ENCODE measurements at places on chromosomes 1 and 21. TPM values are rescaled to one million over a fixed set of nuclear protein-coding genes. Genes with fewer than 3 reads are reported as not detected.

Gene KIF21B
- total RNA-seq = 0.32 TPM

Gene TPTE
- total RNA-seq = 0.43 TPM

Gene TSPAN2
- total RNA-seq = under 0.01 TPM

Gene F13B
- total RNA-seq = not detected

Gene HHIPL2
- total RNA-seq = not detected

Gene MSH4
- total RNA-seq = 0.43 TPM

Gene IPO13
- 20.7 TPM for total RNA-seq

DNA sequence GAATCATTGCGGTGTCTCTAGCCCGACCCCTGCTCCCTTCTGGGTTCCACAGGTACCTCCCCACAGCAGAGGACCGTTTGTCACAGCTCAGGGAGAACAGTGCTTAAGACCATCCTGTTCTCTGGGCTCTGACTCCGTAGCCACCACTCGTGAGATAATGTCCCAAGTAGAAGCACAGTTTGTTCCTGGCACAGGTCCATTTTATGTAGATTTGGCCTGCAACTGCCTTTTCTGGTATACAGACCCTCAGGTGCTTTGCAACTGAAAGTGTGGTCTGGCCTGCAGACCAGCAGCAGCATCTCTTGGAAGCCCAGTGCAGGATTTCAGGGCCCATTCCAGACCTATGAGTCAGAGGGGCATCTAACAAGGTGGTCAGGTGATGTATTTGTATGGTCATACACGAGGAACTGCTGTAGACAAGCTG, 28.4 kb upstream of the TMEM125 start:
- DNase-seq = no peak

- no peak for DNase-seq
Observed at GRCh38 chr1:245577191-245578157, 422.7 kb downstream of the KIF26B start.

GRCh38 chr1:11650331-11650991, 3.8 kb downstream of the FBXO2 start:
- DNase-seq = peak; percentile 71

DNA sequence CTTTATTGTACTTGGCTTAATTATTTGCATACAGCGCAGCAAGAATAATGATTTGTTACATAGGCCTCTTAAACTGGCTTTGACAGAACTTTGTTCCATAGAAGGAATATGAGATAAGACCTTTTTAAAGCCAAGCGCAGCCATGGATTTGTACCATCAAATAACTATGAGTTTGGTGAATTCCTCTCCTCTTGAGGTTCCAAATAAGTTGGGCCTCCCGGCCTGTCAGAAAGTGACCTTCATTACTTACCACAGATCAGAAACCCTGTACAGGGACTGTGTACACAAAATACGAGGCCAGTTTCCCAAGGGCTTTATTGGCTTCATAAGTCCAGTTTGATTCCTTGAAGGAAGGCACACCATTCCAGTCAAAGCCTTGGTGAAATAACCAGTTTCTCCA, 21.8 kb upstream of the HSD3B1 start:
- DNase-seq = no peak

- DNase-seq = peak; percentile 31
Observed at GRCh38 chr1:85799737-85800136, 91.5 kb upstream of the ZNHIT6 start.

DNA sequence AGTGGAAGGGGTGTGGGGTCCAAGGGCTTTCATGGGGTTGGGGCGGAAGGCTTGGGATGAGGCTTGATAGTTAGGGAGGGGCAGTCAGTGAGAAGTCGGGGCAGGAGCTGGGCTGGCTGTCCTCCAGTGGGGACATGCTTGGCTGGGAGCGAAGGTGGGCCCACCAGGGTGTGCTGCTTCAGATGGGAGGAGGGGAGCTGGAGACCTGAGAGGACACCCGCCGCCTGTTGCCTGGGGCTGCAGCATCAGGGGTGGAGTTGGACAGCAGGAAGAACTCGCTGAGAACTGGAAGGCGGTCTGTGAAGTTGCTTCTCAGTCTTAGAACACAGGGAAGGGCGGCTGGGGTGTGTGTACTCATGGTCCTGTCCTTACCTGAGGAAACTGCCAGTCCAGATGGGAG, 1.6 kb downstream of the THEM5 start:
- DNase-seq = no peak

GRCh38 chr1:16189921-16190621, 22.4 kb downstream of the ARHGEF19 start:
- DNase-seq = peak; percentile 49

GRCh38 chr21:44724926-44725325, 13.6 kb upstream of the TSPEAR start:
- no peak for DNase-seq

DNA sequence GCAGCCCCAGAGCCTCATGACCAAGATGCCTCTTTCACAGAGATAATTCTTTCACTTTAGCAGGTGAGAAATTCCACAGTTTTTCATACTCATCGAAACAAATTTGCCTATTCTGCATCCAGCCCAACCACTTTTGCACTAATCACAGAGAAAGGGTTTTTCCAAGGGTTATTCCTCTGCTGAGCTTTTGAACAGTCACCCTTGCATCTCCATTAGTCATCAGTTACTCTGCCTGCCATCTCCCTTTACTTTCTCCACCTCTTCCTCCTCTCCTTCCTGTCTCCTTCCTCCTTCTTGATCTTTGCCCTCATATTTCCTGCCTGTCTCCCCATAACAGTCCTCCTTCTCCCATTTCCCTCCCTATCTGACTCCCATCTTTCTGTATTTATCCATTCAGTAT, 43.9 kb downstream of the FH start:
- no peak for DNase-seq

- DNase-seq = peak; percentile 79
Observed at GRCh38 chr1:22420455-22421053, 31.1 kb upstream of the ZBTB40 start.

GRCh38 chr21:25583370-25584130, 23.7 kb downstream of the MRPL39 start:
- DNase-seq = no peak

- DNase-seq = peak; percentile 25
Observed at GRCh38 chr21:16773206-16773605, 739.6 kb upstream of the CXADR start.

DNA sequence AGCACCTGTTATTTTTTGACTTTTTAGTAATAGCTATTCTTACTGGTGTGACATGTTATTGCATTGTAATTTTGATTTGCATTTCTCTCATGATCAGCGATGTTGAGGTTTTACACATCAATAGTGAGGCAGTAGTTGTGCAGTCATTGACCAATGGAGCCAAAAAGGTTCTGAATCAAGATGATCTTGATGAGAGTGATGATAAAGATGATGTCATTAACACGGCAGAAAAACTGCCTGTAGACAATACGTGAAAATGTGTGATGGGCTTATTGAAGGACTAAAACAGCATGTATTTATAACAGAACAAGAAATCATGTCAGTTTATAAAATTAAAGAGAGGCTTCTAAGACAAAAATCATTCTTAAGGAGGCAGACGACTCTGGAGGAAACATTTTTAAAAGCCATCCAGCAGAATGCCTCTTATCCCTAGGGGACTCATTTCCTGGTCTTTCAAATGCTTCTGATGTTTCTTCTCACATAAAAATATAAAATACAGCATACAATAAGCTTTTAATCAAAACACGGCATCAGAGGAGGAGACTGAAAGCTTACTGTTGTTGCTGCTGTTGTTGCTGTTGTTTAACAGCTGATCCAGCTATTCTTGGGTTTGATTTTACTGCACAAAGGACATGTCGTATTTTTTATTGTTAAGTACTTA, 400.3 kb downstream of the LTN1 start:
- no peak for DNase-seq
